H1 (cell line): ENCODE measurements at places on chromosomes 7 and 10.
A peak's percentile ranks its signal among the peaks of the same experiment; 100 is the strongest.

DNA sequence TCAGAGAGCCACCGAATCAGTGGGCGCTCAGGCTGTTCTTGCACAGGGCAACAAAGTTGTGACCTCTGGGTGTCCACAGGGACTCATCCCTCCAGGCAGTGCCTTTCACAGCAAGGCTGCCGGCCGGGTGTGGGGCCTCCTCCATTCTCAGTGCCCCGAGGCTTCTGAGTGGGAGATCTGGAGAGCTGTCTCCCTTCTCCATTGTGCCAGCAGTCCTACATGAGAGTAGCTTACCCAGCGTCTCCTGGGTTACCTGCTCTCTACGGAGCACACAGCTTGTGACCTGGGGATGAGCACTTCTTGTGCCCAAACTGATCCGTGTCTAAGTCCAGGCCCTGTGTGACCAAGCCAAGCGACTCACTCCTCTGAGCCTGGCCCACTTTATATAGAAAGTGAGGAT, 240.9 kb upstream of the GRB10 start:
- DNase-seq: no peak

DNA sequence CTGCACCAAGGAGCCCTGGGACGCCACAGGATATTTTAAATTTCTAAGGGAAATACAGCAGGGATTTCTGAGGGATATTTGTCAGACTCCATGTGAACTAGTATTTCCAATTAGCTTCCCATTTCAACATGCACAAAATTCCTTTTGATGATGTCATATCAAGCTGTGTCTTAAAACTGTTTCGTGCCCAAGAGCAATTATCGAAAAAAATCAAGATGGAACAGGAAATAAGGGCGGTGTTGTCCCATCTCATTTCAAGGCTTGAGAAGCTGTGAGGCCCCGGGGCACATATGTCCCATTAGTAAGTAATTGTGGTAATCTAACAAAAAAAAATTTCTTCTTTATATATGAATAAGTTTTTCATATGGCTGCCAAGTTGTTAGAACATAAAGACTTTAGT, 47.4 kb downstream of the PPP1R17 start:
- no peak for DNase-seq

GRCh38 chr10:125060826-125061556, 99.4 kb downstream of the CTBP2 start:
- DNase-seq: peak; percentile 85

DNA sequence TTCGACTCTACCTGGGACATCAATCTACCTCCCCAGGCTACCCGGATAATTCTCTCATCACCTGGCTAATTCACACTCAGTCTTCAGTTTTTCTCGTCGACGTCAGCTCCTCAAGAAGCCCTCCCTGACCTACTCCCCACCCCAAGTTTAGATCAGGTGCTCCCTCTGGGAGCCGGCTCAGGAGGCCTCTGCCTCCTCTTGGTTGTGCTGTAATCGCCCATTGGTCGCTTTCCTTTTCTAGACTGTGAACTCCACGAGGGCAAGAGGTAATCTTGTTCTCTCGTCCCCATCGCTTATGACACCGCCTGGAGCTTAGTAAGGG, 461 bp upstream of the WIPF3 start:
- no peak for DNase-seq

DNA sequence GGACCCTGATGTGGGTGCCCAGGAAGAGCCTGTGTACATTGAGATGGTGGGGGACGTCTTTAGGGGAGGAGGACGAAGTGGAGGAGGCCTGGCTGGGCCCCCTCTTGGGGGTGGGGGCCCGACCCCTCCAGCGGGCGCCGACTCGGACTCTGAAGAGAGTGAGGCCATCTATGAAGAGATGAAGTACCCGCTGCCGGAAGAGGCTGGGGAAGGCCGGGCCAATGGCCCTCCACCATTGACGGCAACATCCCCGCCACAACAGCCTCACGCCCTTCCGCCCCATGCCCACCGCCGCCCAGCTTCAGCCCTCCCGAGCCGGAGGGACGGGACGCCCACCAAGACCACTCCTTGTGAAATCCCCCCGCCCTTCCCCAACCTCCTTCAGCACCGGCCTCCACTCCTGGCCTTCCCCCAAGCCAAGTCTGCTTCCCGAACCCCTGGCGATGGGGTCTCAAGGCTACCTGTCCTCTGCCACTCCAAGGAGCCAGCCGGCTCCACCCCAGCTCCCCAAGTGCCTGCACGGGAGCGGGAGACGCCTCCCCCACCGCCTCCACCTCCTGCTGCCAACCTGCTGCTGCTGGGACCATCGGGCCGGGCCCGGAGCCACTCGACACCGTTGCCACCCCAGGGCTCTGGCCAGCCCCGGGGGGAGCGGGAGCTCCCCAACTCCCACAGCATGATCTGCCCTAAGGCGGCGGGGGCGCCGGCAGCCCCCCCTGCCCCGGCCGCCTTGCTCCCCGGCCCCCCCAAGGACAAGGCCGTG, 4.8 kb downstream of the NYAP1 start:
- no peak for DNase-seq

DNA sequence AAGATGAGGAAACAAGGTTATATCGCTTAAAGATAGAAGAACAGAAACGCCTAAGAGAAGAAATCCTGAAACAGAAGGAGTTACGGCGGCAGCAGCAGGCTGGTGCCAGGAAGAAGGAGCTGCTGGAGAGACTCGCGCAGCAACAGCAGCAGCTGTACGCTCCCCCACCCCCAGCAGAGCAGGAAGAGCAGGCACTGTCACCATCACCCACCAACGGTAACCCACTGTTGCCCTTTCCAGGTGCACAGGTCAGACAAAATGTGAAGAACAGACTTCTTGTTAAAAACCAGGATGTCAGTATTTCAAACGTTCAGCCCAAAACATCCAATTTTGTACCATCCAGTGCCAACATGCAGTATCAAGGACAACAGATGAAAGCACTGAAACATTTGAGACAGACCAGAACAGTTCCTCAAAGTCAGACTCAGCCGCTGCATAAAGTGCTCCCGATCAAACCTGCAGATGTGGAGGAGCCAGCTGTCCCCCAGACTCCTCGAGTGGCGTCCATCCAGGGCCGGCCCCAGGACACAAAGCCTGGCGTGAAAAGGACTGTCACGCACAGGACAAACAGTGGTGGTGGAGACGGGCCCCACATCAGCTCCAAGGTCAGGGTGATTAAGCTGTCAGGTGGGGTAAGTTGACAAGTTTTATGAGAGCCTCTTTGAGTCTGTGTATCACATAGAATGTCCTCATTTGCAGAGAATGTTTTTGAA, 67.1 kb downstream of the SHH start:
- DNase-seq: no peak

GRCh38 chr10:115525141-115525540, 432.0 kb downstream of the ATRNL1 start:
- no peak for DNase-seq

GRCh38 chr10:14405076-14406065, 74.6 kb upstream of the FRMD4A start:
- no peak for DNase-seq

DNA sequence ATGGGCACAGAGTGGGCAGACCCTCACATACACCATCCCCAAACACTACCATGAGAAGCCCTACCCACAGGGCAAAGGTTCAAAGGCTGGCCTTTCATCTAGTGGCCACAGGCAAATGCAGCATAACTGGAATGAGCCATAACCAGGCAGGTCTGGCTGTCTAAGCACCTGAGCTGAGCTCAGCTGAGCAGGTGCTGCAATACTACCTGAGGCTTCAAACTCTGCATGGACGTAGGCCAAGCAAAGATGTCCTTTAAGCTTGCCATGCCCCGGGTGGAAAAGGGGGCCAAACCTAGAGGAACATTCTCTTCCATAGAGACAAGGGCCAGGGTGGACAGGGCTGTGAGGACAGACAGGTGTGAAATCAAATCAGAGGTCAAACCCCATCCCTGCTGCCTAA, 65.3 kb upstream of the CAMK2B start:
- no peak for DNase-seq

GRCh38 chr7:42227541-42227935, 9.5 kb downstream of the GLI3 start:
- no peak for DNase-seq

- no peak for DNase-seq
These were observed 49.1 kb upstream of the STRIP2 start for GRCh38 chr7:129385116-129385515.

GRCh38 chr7:157929671-157930070, 592.9 kb downstream of the DNAJB6 start:
- no peak for DNase-seq

GRCh38 chr10:97129666-97130065, 56.1 kb downstream of the SLIT1 start:
- no peak for DNase-seq

DNA sequence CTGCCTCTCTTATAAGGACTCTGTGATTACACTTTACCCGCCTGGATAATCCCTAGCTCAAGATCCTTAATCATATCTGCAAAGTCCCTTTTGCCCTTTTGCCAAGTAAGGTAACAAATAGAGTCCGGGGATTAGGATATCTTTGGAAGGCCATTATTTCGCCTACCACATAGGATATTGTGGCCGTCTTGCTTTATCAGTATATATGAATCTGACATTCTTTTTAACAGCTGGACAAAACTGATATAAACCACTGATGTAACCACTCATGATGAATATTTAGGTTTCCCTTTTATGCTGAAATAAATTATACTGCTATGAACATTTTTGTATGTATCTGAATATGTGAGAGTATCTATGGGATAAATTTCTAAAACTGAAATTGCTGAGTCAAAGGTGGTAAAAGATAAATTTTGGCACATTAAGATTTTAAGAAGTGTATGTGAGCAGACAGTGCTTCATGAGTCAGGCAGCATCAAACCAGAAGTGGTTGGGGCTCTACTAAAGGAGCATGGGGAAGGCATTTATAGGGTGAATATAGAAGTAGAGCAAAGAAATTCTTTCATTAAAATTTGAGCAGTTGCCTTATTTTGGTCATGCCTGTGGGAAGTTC, 44.7 kb downstream of the AVL9 start:
- DNase-seq: no peak

DNA sequence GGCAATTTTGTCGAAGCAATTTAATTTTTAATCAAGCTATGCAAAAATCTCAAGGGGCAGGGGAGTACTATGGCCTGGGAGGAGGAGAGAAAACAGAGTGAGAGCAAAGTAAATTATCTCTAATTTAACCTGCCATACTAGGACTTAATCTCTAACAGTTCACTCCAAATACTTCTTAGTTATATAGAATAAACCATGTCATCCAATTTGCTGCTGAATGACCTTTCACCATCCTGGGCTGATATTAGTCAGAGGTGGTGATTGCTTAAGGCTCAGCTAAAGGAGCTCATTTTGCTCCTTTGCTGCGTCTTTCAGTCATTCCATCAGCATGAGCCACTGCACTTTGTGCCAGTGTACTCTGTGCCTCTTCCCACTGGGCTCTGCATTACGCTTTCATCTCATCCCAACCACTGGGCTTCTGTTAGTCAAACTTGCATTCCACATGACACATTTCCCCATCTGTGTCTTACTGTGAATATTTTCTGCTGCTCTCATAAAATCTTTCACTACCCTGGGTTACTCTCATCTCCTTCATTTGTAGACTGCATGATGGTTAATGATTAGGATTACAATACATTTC, 84.3 kb downstream of the CD36 start:
- no peak for DNase-seq

DNA sequence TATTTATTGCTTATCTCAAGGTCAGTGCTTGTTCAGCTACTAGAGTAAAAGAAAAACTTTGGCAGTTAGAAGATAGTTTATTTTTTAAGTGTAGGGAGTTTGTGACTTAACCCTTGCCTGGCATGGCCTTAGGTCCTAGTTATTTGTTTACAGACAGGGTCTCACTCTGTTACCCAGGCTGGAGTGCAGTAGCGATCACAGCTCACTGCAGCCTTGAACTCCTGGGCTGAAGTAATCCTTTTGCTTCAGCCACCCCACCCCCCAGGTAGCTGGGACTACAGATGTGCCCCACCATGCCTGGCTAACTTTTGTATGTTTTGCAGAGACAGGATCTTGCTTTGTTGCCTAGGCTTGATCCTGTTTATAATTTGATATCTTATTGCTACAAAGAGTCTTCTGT, 4.2 kb downstream of the ANLN start:
- no peak for DNase-seq

GRCh38 chr10:16698461-16698860, 118.8 kb downstream of the RSU1 start:
- DNase-seq: no peak

DNA sequence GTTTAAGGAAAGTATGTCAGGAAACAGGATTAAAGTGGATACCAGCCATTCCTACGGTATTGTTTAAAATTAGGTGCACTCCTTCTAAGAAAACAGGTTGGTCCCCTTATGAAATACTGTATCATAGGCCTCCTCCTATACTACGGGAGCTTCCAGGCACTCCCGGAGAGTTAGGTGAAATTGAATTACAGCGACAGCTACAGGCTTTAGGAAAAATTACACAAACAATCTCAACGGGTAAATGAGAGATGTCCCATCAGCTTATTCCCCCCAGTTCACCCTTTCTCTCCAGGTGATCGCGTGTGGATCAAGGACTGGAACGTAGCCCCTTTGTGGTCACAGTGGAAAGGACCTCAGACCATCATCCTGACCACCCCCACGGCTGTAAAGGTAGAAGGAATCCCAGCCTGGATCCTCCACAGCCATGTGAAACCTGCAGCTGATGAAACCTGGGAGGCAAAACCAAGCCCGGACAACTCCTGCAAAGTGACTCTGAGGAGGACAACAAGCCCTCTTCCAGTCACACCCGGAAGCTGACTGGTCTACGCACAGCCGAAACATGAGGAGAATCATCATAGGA, 25.1 kb upstream of the GHITM start:
- peak; percentile 50 for DNase-seq

- DNase-seq: no peak
These were observed 1.6 kb downstream of the SFMBT2 start for GRCh38 chr10:7409045-7409731.

GRCh38 chr7:106484562-106484961, 176.4 kb downstream of the CCDC71L start:
- DNase-seq: no peak

DNA sequence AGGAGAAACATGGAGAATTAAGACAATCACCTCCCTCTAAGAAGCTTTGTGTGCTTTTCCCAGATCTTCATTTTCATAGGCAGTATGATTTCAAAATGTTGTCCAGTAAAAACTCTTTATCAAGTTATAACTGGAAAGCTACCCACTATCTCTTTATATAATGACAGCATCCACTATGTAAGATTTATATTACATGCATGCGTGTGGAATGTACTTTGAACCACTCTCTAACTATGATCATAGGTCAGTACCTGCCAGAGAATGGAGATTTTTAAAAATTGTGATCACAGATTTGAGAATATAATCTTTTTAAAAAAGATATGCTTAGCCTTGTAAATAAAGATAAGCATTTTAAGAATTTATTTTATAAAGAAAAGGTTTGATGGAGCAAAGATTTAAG, 17.9 kb downstream of the PAPSS2 start:
- DNase-seq: no peak

GRCh38 chr10:61618388-61618961, 44.3 kb upstream of the CABCOCO1 start:
- DNase-seq: no peak

DNA sequence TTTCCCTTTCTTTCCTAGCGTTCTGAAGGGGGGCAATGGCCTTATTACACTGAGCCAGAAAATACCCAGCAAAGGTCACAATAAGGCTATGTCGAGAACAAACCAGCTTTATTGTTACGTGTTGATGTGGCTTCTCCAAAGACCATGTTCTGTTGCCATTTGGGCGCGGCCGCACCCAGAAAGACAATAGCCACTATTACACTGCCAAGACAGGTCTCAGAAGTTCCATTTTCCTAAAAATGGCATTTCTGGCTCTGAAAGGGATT, 77.8 kb downstream of the PROSER2 start:
- DNase-seq: no peak
